ENCODE measurements at places on chromosomes 16 and 17. TPM values are rescaled to one million over a fixed set of nuclear protein-coding genes. Genes with fewer than 3 reads are reported as not detected.

MPV17L gene
- total RNA-seq, result 0.66 TPM

TBX6 gene
- total RNA-seq, result 0.33 TPM

KRT24 gene
- total RNA-seq, result not detected

RHBDL3 gene
- total RNA-seq, result 0.17 TPM

RABEP2 gene
- total RNA-seq, result 22.6 TPM

HOXB7 gene
- total RNA-seq, result 6.4 TPM

TPSD1 gene
- total RNA-seq, result not detected

C16orf87 gene
- 9.5 TPM for total RNA-seq

KRTAP4-5 gene
- not detected for total RNA-seq

ESRP2 gene
- 0.17 TPM for total RNA-seq

CHST6 gene
- total RNA-seq, result 0.26 TPM

USP22 gene
- 178 TPM for total RNA-seq

CACNG1 gene
- total RNA-seq, result not detected
